ENCODE measurements at places on chromosomes 3 and 15. TPM values are rescaled to one million over a fixed set of nuclear protein-coding genes. Genes with fewer than 3 reads are reported as not detected.

GALNT15 gene
- polyA plus RNA-seq: 1.1 TPM

GNB4 gene
- 28.3 TPM for polyA plus RNA-seq

GOLGA8K gene
- 1.9 TPM for polyA plus RNA-seq

ZIC1 gene
- 24.8 TPM for polyA plus RNA-seq

KIF9 gene
- polyA plus RNA-seq: 7.3 TPM

CD200 gene
- 11.0 TPM for polyA plus RNA-seq

SGO1 gene
- 4.5 TPM for polyA plus RNA-seq

SCAMP5 gene
- polyA plus RNA-seq: 4.8 TPM

TM4SF1 gene
- polyA plus RNA-seq: 29.0 TPM

SLC6A1 gene
- polyA plus RNA-seq: 2.4 TPM

VGLL3 gene
- 25.9 TPM for polyA plus RNA-seq

P3H2 gene
- polyA plus RNA-seq: 39.4 TPM

RHOA gene
- polyA plus RNA-seq: 402 TPM

CPNE9 gene
- polyA plus RNA-seq: not detected

GPD1L gene
- 43.4 TPM for polyA plus RNA-seq

TMPRSS7 gene
- polyA plus RNA-seq: not detected

PLA1A gene
- 0.22 TPM for polyA plus RNA-seq

TUSC7 gene
- not detected for polyA plus RNA-seq

CCDC33 gene
- not detected for polyA plus RNA-seq

FILIP1L gene
- polyA plus RNA-seq: 50.9 TPM

ST6GAL1 gene
- 11.9 TPM for polyA plus RNA-seq

CA12 gene
- polyA plus RNA-seq: 0.75 TPM

DBR1 gene
- 9.4 TPM for polyA plus RNA-seq

LRRN1 gene
- 58.0 TPM for polyA plus RNA-seq

FEM1B gene
- 41.0 TPM for polyA plus RNA-seq

KBTBD13 gene
- 2.0 TPM for polyA plus RNA-seq

ANKUB1 gene
- not detected for polyA plus RNA-seq

HMG20A gene
- polyA plus RNA-seq: 46.5 TPM

ZCWPW2 gene
- 1.7 TPM for polyA plus RNA-seq

ASB14 gene
- polyA plus RNA-seq: 0.89 TPM

PGBD4 gene
- polyA plus RNA-seq: 2.2 TPM

LRTM1 gene
- polyA plus RNA-seq: 114 TPM
